ENCODE measurements at places on chromosomes 2 and 18. TPM values are rescaled to one million over a fixed set of nuclear protein-coding genes. Genes with fewer than 3 reads are reported as not detected.

- no peak for DNase-seq
- no peak overlapping the region for H3K27ac ChIP-seq
- no peaks in the 10 kb centered on the region for H3K4me1 ChIP-seq
- H3K27me3 ChIP-seq, result no peaks in the 10 kb centered on the region
These were observed 291.2 kb upstream of the SESTD1 start for GRCh38 chr2:179555691-179556283.

- no peaks in the 10 kb centered on the region for H3K36me3 ChIP-seq
- no peaks in the 10 kb centered on the region for H3K4me1 ChIP-seq
- no peaks in the 10 kb centered on the region for H3K27me3 ChIP-seq
- H3K4me3 ChIP-seq, result no peak overlapping the region
- no peak for DNase-seq
These were observed 372.8 kb upstream of the SMIM21 start for GRCh38 chr18:75800331-75800648.

GRCh38 chr2:14125624-14126293 lies 506.8 kb upstream of the LRATD1 start:
- H3K27me3 ChIP-seq, result no peaks in the 10 kb centered on the region
- no peak overlapping the region for H3K27ac ChIP-seq
- no peak for DNase-seq
- no peaks in the 10 kb centered on the region for H3K4me1 ChIP-seq

- H3K27ac ChIP-seq, result no peak overlapping the region
- H3K27me3 ChIP-seq, result no peaks in the 10 kb centered on the region
- H3K4me1 ChIP-seq, result peaks cover 11% of the 10 kb centered on the region
- no peak overlapping the region for H3K4me3 ChIP-seq
- no peaks in the 10 kb centered on the region for H3K36me3 ChIP-seq
- no peak for DNase-seq
These were observed 114.4 kb downstream of the ZFP36L2 start for GRCh38 chr2:43111788-43112554.

DNA sequence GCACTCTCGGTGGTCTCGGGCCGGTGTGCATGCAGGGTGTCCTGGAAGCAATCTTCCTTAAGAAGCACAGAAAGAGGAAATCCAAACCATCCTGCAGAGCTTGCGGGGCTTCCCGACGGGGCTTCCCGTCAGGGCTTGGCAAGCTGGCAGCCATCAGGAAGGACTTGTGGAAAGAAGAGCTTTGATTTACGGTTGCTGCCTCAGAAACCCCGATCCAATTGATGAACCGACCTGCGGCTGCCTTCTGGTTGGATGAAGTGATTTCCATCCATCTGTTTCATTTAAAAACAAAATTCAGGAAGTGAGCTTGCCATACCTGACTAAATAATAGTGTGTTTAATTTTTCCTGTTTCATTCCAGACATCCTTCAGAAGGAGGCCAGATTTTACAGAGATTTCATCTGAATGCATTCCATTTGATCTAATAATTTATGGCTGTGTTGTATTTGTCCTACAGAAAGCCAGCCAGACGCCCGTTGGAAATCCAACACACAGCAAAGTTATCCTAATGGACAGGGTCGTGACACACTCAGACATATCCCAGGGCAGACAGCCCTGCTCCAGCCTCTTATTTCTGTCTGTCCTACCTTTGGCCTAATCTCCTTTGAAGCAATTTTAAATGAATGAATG lies 141.3 kb downstream of the SEPTIN10 start:
- no peak overlapping the region for H3K27ac ChIP-seq
- no peak for DNase-seq
- no peak overlapping the region for H3K4me3 ChIP-seq
- peaks cover 9% of the 10 kb centered on the region for H3K4me1 ChIP-seq

DNA sequence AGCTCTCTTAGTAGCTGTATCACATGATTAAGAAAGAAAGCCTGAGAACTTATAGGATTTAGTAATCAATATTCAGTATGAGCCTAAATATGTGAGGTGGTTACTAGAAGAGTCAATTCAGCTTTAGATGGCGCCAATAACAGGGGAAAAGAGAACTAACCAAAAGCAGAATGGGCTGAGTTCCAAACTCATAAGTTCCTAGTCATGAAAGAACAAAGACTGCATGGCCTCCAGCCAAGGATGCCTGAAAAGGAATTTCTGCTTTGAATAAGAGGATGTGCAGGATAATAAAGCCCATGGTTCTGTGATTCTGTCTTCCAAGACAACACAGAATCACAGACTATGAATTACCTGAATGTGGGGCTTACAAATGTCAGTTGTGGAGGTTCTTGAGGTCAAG lies 196.5 kb downstream of the SATB2 start:
- H3K4me3 ChIP-seq, result no peak overlapping the region
- H3K27me3 ChIP-seq, result no peaks in the 10 kb centered on the region
- H3K4me1 ChIP-seq, result no peaks in the 10 kb centered on the region
- DNase-seq, result peak; percentile 6
- no peak overlapping the region for H3K27ac ChIP-seq

DNA sequence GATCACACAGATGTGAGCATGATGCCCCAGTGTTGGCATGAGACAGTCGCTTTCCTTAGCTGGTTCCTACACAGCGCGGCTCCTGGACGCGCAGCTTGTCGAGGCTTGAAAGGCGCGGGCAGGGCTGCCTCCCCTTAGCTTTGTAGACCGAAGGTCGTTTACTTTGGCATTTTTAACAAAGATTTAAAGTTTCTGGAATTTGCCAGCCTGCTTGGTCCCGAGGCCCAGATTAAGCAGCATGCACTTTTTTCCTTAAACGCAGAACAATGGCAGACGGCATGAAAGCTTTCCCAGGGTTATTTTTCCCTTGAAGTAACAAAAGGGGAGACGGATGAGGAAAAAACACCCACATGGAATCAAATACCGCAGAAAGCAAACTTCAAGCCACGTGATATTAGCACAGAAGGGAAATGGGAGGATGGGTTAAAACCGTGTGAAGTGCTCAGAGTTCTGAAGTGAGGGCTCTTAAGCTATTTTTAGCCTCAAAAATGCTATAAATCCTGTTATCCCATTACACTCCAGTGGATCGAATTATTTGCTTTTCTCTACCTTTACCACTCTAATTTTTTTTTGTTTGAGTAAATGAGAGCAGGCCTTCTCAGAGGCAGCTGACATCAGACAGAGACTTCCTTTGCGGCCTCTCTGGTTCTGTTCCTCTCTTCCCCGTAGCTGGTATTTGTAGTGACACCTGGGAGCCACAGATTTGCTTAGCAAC lies 55.7 kb downstream of the NPAS2 start:
- H3K27me3 ChIP-seq, result no peaks in the 10 kb centered on the region
- H3K36me3 ChIP-seq, result no peaks in the 10 kb centered on the region
- H3K4me3 ChIP-seq, result no peak overlapping the region
- peaks cover 7% of the 10 kb centered on the region for H3K4me1 ChIP-seq
- no peak for DNase-seq

DNA sequence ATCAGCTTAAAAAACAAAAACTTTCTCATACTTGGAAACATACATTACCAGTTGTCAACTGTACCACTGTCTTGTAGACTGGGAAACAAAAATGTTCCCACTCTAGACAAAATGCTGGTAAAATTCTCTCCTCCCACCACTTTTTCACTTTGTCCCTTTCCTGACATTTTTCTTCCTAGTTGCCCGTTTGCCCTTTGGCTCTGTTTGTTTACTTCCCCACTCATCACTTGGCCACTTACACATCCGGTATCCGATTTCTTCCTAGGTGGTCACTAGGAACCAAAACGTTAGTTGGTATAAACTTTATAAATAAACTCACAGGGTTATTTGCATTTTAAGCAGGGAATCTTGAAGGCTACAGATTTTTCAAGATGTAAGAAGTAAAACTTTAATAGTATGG lies 84.9 kb downstream of the METTL4 start:
- H3K36me3 ChIP-seq, result no peaks in the 10 kb centered on the region
- no peak overlapping the region for H3K27ac ChIP-seq
- H3K27me3 ChIP-seq, result no peaks in the 10 kb centered on the region
- no peak overlapping the region for H3K4me3 ChIP-seq

- no peaks in the 10 kb centered on the region for H3K36me3 ChIP-seq
- H3K4me3 ChIP-seq, result no peak overlapping the region
- no peaks in the 10 kb centered on the region for H3K4me1 ChIP-seq
- no peaks in the 10 kb centered on the region for H3K27me3 ChIP-seq
- H3K27ac ChIP-seq, result no peak overlapping the region
These were observed 287.2 kb upstream of the FN1 start for GRCh38 chr2:215722986-215723630.

- peaks cover 8% of the 10 kb centered on the region for H3K36me3 ChIP-seq
- H3K27me3 ChIP-seq, result no peaks in the 10 kb centered on the region
- no peak overlapping the region for H3K27ac ChIP-seq
These were observed 67.6 kb downstream of the RALBP1 start for GRCh38 chr18:9542924-9543323.

SLC9A4 gene
- total RNA-seq, result 0.07 TPM

ACADL gene
- total RNA-seq, result not detected
